ENCODE measurements at places on chromosomes 13 and 19.

DNA sequence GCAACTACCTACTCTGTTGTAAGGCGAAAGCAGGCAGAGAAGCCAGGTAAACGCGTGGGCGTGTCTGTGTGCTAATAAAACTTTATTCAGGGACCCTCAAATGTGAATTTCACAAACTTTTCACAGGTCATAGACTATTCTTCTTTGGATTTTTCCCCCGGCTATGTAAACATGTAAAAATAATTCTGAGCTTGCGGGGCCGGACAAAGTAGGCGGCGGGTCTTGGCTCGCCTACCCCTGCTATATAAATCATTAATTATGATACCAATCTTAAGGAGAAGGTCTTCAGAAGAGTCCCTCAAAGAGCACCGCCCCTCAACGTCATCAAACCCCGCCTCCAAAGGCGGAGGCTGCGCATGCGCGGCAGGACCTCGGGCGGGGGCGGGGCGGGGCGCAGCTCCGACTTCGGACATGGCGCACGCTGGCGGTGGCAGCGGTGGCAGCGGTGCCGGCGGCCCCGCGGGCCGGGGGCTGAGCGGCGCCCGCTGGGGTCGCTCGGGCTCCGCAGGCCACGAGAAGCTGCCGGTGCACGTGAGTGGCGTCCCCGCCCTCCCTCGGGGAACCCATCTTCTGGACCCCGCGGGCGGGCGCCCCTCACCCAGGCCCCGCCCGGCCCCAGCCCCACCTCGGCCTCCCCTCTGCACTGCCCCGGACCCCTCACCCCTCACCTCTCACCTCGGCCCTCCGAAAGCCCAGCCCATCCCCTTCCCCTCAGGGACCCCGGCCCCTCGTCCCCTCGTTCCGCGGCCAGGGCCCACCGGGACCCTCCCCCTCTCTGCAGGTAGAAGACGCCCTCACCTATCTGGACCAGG, at the start of gene SIN3B:
SIN3B (plus strand) TSS at position 389 of the 812 bp plus-strand sequence; CDS start at position 412, 23 bp downstream.
- DNase-seq: peak; percentile 95

GRCh38 chr19:6424195-6424938, at the start of gene KHSRP:
TSS of gene KHSRP (minus strand) at chr19:6424811. CDS start at chr19:6424701, 110 bp downstream.
- no peak for DNase-seq

DNA sequence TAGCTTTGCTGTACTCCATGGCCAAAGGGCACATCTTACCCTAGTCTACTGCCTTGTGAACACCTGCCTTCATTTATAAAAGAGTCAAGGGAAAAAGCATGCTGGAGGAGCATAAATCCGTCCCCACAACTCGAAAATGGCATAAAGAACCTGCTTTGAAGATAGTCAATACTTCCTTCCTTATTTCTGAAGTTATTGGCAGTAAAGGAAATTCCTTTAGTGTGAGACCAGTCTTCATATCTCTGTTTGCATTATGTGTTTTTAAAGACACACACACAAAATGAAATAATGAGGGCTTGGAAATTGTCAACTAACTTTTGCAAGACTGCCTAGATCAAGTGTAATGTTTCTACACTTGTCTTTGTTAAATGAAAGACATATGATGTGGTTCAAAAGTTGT, 408.4 kb downstream of the SPRY2 start:
- no peak for DNase-seq

- DNase-seq: no peak
Observed at GRCh38 chr13:23629566-23630272, 59.5 kb downstream of the TNFRSF19 start.

DNA sequence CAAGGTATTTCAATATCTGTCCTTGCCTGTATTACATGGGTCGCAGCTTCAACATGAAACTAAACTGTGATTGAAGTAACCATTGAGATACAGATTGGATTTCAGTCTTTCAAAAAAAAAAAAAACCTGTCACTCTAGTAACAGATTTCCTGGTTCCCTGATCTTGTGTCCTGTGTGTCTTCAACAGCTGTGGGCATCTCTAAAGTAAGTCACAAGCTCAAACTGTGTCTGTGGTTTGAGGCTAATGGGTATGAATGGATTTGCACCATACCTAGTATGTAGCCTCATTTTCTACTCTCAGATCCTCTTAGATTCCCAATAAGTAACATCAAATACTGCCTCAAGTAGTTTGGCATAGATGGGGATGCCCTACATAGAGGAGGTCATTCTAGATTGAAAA, 300.1 kb downstream of the COG6 start:
- DNase-seq: no peak

DNA sequence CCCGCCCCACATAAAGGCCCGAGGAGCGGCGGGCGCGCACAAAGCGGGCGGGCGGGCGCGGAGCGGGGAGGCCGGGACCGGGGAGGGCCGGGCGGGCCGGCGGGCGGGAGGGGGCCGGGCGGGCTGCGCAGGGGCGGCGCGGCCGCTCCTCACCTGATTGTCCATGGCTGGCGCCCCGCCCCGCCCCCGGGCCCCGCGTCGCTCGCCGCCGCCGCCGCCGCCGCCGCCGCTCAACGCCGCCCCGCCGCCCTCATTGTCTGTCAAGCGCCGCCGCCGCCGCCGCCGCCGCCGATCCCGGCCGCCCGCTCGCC, 200 bp downstream of the MLLT1 start:
- no peak for DNase-seq

DNA sequence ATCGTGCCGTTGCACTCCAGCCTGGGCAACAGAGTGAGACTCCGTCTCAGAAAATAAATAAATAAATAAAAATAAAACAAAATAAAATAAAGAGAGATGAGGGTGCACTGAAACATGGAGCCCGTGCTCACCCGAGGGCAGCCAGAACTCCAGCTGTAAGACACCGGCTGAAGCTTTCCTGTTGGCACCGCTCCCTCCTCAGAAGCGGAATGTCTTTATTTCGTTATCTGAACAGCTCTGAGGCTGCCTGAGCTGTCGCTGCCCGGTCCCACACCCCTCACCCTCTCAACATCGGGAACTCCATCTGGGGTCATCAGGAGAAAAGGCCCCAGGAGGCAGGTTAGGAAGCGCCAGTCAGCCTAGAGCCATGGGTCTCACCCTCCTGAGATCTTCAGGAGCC, 24.4 kb downstream of the ZNF787 start:
- DNase-seq: no peak

DNA sequence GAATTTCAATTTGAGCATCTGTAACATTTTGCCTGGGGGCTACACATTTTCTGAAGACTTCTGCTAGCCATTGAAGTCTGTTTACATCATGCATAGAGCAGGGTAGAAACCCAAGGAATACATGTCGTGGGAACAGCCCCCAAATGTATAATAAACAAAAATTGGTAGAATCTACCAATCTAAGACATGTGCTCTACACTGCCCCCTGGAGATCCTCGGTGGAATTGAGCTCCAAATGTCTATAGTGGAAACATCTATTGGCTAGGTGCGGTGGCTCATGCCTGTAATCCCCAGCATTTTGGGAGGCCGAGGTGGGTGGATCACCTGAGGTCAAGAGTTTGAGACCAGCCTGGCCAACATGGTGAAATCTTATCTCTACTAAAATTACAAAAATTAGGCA, 57.3 kb downstream of the MBD3L2B start:
- DNase-seq: peak; percentile 6

DNA sequence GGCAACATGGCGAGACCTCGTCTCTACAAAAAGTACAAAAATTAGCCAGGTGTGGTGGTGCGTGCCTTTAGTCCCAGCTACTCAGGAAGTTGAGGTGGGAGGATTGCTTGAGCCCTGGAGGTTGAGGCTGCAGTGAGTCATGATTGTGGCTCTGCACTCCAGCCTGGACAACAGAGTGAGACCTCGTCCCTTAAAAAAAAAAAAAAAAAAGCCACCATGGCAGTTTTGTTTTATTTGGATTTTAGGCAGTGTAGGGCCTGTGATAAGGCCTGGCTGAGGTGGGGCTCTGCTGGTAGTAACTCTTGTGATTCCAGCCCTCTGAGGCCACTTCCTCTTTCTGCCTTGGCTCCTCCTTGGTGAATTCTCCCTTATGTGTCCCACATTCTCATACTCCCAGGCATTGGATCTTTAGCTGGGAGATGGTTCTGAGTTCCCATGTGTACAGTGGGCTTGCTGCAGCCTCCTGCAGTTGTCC, 39.2 kb downstream of the GATAD2A start:
- DNase-seq: no peak

DNA sequence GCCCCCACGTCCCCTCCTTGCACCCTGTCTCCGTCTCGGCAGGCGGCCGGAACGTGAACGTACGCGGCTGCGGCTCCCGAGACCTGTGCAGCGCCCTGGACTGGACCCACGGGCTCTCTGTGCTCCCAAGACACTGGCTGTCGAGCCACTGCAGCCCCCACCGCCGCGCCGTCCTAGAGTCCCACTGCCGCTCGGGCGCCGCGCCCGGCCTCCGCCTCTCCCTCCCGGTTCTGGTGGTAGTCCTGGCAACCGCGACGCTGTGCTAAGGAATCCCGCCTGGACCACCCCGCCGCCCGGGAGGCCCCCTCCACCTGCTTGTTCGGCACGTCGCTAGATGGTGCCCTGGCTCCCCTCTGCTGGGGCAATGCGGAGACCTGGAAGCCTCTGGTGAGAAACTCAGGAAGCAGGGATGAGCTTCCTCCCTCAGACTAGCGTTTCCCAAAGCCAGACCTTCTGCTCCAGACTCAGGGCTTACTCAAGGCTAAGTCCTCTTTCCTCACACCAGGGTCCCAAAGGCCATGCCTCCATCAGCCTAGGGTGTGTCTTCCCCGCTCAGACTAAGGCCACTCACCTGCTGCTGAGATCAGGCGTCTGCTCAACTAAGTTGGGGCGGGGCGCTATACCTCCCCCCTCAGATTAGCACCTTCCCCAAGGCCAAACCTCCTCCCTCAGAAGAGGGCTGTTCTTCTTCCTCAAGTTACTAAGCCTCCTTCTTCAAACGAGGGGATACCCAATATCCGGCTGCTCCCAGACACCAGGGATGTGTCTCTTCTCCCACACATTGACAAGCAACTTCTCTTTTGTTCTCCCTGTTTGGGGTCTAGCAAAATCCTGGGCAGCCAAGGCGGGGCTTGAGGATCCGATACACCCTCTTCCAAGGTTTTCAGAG, 16.1 kb upstream of the IRGC start:
- DNase-seq: no peak

- no peak for DNase-seq
Observed at GRCh38 chr13:45527699-45528462, 63.1 kb downstream of the COG3 start.

DNA sequence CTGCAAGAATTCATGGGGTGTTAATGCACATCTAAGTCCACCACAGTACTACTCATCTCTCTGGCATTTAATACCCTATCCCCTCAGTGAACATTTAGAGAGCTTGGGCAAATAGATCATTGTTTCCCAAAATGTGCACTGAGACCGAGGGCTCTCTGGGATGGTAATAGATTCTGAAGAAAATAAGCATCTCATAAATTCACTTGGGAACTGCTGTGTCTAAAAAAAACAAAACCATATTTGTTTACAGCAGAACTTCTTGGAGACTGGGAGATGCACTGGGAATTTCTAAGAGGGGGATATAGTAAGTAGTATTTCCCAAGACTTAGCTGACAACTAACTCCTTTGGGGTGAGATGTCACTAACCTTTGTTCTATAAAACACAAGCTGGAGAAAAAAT, 58.4 kb downstream of the ENOX1 start:
- DNase-seq: no peak

GRCh38 chr19:41845051-41845590, 279 bp downstream of the DMRTC2 start:
- no peak for DNase-seq

DNA sequence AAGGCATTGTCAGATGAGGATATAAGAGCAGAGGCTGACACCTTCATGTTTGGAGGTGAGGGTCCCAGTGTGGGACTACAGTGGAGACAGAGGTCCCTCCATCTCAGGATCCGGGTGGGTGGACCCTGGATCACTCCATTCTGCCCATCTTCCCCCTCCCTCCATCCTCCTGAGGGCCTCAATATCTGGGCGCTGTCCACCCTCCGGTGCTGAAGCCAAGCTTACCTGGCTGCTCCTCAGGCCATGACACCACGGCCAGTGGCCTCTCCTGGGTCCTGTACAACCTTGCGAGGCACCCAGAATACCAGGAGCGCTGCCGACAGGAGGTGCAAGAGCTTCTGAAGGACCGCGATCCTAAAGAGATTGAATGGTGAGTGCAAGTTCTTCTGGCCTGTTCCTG, 11.9 kb downstream of the CYP4F12 start:
- DNase-seq: no peak

DNA sequence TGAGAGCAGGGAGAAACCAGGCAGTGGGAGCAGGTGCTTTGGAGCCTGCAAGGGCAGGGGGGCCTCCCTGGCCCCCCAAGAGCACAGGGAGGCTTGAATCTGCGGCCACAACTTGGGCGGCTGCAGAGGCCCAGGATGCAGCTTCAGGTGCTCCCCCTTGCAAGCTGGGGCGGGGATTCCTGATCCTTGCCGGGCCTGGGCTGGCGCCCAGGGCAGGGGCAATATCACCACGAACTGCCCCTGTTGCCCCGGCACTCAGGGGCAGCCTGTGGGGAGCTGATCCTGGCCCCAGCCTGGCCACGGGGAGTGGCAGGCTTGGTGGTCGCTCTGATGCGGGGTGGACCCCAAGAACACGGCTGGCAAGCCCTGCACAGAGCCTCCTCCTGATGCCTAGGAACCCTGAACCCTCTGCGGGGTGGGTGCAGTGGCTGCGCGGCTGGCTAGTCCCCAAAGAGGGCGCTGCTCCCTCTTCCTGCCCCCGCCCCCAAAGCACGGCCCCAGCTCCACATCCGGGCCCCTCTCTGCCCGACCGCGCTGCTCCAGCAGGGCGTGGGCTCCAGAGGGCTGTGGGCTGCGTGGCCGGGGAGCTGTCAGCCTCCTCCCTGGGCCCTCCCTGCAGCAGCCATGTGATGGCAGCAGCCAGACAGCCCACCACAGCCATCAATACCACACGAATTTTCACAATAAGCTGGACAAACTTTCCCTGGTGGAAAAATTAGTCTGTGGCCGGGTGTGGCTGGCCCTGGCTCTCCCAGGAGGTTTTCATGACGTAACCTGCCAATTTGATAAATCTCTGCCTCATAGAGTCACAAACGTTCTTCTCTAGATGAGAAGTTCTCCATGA, 21.0 kb downstream of the TNFSF9 start:
- peak; percentile 75 for DNase-seq

DNA sequence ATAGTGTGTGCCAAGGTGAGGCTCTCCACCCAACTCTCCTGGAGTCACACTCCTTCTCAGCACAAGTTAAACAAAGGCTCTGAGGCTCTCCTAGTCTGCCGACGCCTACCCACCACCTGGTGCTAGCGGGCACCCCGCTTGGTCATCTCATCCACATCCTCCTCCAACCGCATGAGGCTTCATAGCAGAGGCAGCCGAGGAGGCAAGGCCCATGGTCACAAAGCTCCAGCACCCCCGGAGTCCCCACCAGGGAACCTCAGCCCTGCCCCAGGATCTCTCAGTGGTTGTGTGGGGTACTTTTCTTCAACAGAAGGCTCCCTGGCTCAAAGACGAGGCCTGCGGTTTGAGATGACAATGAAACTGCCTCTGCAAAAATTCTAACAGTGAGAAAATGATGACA, 43.0 kb downstream of the STK24 start:
- no peak for DNase-seq

GRCh38 chr19:6056801-6057650, 53.3 kb downstream of the RFX2 start:
- peak; percentile 44 for DNase-seq

GRCh38 chr19:35154525-35155406, at the start of gene FXYD5:
TSS of gene FXYD5 (plus strand) at chr19:35154735. CDS start at chr19:35155551, 816 bp downstream.
- peak; percentile 67 for DNase-seq
